ENCODE measurements at places on chromosomes 6 and 20.

DNA sequence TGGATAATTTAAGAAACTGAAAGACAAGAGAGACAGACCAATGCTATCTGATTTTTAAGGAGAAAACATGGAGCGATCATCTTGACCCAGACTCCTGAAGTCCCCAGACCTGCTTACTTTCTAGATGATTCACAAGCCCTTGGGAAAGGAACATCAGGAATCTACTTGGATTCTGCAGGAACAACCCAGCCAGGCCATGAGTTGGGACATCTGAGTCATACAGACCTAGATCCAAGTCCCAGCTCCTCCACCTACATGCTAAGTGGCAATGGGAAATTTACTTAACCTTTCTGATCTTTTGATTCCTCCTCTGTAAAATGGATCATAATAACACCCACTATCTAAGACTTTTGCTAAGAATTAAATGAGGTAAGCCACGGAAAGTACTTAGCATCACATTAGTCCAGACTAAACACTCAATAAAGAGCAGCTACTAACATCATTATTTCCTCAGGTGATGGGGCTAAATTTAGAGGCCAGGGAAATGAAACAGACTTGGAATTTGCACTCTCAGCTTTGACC is 61.0 kb upstream of the MAFB start:
- DNase-seq: no peak

DNA sequence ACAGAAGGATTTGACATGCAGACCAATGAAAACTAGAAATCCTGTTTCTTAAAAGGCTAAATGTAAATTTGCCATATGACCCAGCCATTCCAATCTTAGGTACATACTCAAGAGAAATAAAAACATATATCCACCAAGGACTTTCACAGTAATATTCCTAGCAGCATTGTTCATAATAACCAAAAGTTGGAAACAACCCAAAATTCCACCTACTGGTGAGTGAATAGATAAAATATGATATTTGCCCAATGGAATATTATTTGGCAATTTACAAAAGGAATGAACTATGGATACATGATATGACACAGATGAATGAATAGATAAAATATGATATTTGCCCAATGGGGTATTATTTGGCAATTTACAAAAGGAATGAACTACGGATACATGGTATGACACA is 22.7 kb downstream of the MTCL3 start:
- DNase-seq: no peak

GRCh38 chr6:106253731-106254130 is 71.8 kb downstream of the ATG5 start:
- no peak for DNase-seq

DNA sequence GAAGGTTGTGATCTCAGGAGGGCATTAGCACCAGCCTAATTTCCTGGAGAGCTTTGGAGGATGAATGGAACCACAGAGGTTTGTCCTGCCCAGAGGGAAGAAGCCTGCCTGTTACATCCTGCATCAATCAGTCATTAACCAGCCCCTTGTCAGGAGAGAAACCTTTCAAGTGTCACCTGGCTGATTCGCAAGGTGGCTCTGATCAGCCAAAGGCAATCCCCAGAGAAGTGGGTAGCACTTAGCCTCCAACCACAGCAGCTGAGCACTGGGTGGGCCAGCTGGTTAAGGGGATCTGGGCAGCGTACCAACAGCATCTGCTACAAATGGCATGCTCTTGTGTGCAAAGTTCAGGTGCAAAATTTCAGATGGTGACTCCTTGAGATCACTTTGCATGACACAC is 26.9 kb downstream of the ANKEF1 start:
- no peak for DNase-seq

GRCh38 chr6:51153109-51153508 is 334.4 kb downstream of the TFAP2B start:
- DNase-seq: no peak

DNA sequence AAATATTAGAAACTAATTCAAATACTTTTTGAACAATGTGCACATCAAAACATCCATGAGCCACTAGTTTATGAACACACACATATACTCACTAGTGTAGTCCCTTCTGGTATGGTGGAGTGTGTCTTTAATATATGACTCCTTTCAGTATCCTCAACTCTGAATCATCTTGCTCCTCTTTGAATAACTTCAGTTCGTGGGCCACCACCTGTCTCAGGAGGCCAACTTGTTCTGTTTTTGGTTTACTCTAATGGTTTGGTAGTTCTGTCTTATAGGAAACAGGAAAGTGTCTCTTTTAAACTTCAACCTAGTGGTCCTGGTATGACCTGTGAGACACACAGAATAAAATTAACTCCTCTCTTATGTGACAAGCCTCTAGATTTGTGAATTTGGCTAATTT is 55.6 kb downstream of the ZNF292 start:
- DNase-seq: peak; percentile 30

- DNase-seq: no peak
Measured at GRCh38 chr20:22502731-22503191, 81.6 kb downstream of the FOXA2 start.

DNA sequence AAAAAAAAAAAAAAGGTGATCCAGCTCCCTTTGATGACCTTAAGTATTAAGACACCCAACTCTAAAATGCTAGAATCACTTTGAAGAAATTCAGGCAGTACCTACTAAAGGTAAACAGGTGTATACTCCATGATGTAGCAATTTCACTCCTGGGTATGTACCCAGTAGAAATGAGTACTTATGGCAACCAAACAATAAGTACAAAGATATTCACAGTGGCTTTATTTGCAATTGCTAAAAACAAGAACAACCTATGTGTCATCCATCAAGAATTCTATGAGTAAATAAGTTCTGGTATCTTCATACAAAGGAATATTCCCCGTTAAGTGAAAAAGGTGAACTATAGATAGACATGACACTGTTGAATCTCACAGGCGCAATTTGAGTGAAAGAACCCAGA is 29.4 kb downstream of the MDGA1 start:
- DNase-seq: no peak

GRCh38 chr6:27757307-27757706 is 154.9 kb downstream of the OR2B2 start:
- DNase-seq: no peak

GRCh38 chr6:136548582-136549299 is 1.5 kb downstream of the MAP7 start:
- no peak for DNase-seq

DNA sequence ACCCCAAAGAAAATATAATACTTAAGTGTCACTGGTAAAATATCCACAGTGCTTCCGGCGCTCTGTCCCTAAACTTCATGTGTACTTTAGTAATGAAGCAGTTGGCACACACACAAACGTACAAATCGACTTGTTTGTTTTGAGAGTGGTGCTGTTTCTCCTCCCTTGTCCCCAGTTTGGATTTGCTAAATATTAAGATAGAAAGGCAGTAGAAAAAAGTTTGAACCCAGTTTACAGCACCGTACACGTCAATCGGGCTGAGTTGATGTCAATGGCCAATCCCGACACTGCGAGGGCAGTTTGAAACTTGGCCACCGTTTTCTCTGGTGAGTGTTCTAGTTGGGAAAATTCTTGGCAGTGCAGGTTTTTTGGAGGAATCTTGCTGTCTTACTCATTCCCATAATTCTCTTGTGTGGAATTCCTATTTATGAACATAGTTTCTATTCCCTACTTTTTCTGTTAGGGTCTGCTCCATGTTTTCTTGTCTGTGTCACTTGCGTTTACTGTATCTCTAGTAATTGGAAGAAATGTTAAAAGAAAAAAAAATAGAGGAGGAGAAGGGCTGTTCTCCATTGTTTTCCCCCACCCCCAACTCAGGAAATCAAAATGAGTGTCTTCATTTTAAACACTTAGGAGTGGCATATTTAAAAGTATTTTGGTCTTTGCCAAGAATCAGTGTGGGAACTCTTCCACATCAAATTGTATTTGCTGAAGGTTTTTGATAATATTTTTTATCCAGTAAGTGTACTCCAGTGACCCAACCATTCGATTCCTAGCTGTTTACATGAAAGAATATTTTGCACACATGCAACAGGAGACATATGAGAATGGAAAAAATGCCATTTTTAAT is 72.3 kb downstream of the OR2B2 start:
- DNase-seq: no peak

GRCh38 chr6:32716396-32716795 is 24.8 kb upstream of the HLA-DQA2 start:
- no peak for DNase-seq

- DNase-seq: no peak
Measured at GRCh38 chr20:48695255-48695654, 132.5 kb downstream of the PREX1 start.

- DNase-seq: no peak
Measured at GRCh38 chr6:148415511-148416260, 73.0 kb downstream of the SASH1 start.

DNA sequence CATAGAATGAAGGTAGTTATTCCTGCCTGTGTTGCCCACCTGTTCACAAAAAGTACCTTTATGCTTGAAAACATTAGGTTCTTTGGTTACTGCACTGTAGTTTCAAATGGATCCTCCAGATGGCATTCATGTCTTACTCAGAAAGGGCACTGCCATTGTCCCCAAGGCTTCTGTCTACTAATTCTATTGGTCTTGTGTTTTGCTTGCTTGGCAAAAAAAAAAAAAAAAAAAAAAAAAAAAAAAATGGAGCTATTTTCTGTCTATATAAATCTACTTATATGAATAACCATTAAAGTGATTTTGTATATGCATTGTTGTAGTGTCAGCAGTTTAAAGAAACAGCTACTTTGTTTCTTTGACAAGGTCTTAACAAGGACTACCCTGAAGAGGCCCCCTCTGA is 12.7 kb upstream of the EFHC1 start:
- no peak for DNase-seq

DNA sequence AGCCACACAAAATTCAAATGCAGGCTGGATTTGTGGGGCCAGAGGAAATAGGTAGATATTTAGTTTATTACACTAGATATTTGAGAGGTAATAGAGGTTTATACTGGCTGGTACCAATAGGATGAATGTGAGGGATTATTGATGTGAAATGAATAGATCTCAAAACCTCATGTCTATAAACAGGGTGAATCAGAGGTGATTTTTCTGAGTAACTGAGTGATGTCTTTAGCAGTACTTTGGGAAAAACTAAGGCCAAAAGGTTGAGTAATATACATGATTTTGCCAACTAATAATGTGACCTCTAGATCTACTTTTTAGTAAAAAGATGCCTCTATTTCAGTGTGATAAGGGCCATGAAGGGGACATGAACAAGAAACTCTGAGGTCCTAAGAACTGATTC is 86.8 kb downstream of the HAO1 start:
- no peak for DNase-seq

- no peak for DNase-seq
Measured at GRCh38 chr20:1165941-1166340, 18.8 kb downstream of the TMEM74B start.

GRCh38 chr6:140893432-140893831 is 1239.3 kb upstream of the GJE1 start:
- DNase-seq: no peak

DNA sequence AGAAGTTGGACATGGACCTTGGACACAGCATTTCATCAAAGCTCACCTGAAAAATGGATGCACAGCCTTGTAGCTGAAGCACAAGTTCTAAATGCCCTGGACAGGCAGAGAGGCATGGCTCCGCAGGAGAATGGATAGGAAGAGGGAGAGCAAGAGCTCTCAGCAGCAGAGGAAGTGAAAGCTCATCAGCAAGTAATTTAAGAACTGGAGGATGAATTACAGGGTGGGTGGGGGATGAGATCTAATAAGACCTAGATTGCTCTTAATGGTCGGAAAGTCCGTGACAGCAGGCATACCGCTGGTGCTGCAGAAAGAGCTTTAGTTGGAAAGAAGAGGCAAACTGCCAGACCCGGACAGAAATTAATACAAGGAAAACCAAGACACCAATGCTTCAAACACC is 37.3 kb upstream of the SAYSD1 start:
- DNase-seq: no peak

DNA sequence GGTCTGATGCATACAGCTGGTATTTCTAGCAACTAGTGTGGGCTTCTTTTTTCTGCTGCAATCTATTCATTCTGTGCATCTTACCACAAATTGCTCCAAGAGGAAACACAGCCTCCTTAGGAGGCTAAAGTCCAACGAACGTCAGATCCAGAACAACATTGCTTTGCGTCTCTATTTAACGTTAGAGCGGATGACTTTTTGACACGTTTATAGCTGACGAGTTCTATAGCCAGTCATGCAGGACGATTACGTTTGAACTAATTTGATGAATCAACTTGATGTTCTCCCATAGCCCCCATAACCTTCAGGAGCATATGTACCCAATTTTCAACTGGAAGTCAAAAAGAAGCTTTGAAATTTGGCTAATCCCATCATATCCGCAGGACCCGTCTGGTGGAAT is 59.9 kb downstream of the TSHZ2 start:
- DNase-seq: no peak

DNA sequence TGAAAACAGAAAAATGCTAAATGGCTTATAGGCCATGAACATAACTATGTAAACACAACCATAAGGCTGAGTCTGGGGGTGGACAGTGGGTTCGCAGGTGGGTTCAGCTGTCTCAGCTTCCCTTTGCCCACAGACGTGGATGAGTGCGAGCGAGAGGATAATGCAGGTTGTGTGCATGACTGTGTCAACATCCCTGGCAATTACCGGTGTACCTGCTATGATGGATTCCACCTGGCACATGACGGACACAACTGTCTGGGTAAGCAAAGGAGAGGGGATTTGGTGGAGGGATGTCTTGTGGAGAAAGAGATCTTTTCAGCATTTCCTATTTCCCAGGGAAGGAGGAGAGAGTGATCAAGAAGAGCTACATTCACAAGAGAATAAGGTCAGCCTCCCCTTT is 14.7 kb downstream of the SCUBE3 start:
- no peak for DNase-seq

DNA sequence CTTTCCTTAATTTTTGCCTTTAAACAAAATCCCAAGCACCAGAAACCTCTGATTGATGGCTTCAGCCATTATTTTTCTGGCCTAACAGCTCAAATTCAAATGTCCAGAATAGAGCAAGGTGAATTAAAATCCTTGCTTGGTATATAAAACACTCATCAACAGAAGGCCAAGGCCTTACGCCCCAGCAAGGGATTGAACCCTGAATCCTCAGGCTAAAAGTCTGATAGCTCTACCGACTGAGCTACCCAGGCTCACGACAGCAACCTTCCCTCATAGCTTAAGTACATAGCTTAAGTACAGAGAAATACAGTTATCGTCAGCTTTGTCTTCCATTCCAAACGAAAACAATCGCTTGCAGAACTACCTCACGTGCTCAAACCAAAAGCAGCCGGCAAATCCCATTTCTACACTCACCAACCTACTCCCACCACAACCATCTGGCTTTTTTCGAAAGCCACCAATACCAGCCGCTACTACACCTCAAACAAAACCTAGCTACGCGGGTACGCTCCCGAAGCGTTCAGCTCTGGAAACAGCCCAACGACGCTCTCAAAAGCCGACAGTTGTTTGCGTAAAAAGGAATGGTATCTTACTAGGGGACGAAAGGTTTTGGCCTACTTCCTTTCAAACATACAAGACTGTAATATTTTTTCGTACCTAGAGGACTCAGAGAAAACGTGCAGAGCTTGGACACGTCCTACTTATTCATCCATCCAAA is 167.5 kb downstream of the GPX5 start:
- no peak for DNase-seq

Measured in GM18507 (cell line).